Nucleus accumbens (tissue), 56 donors: ENCODE measurements at places on chromosomes 6 and 20.

DNA sequence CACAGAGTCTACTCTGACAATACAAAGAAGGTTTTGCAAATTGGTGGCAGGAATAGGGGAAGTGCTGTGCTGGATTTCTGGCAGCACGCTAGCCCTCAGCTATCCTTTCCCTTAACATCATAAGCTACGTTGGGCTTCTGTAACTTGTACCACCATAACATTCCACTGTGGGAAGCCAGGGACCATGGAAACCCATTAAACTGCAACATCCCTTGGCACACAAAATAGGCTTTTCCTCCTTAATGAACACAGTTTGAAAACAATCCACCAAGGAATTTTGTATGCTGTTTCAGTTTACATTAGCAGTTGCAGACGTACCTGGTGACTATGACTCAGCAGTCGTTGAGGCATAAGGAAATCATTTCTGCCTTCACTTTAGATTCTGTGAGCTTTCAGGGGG, 203.9 kb upstream of the RAB32 start:
- no peak for DNase-seq

GRCh38 chr20:25008388-25009217, 16.1 kb upstream of the APMAP start:
- DNase-seq = no peak

GRCh38 chr6:166624275-166624674, 2.8 kb downstream of the RPS6KA2 start:
- no peak for DNase-seq

DNA sequence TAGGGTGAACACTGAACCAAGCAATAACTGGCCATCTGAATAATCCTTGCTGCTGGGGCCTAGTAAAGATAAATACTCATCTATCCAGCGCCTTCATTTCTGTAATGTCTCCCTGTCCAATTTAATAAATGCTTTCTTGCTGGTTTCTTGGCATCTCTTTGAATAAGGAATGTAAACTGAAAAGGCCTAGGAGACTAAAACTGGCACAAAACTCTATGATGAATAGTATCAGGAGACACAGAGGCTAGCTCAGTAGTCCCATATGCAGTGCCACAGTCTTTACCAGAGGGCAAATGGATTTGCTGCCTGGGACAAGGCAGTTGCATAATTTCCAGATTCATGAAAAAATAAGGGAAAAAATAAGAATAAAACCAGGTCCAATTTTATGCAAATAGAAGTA, 324.4 kb downstream of the CENPW start:
- no peak for DNase-seq

- no peak for DNase-seq
Measured at GRCh38 chr6:45300736-45301135, 27.4 kb upstream of the RUNX2 start.

DNA sequence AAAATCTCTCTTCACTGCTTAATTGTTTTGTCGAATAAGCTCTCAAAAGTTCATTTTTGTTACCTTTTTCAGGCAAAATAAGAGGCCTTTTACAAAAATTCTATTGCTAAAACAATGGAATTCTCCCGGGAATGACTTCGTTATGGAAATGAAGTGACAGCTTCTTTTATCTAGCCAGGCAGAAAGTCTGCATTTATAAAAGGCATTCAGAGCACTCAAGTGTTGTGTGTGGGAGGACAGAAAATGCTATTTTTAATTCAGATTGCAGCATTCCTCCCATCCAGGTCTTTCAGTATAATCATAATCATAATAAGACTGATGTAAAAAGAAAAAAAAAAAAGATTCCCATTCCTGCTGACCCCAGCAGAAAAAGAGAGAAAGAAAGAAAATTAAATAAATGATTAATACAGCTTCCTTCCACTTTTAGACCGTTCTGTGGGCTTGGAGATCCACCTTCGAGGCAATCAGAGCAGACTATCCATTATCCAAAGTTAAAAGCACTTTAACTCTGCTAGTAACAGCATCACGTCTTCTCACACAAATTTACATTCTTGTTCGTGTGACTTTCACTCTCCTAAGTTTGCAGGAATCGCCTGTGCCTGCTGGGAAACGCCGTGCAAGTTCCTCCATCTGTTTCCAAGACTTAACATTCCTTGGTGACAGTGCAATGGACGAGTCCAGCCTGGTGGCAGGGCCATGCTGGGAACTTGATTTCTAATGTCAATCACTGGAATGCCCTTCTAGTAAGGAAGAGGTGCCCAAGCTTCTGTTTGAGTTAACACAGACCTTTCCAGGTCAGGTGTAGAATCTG, 258.8 kb downstream of the GMPR start:
- DNase-seq = no peak

- peak; percentile 5 for DNase-seq
Measured at GRCh38 chr6:24522228-24523176, 27.7 kb downstream of the ALDH5A1 start.

DNA sequence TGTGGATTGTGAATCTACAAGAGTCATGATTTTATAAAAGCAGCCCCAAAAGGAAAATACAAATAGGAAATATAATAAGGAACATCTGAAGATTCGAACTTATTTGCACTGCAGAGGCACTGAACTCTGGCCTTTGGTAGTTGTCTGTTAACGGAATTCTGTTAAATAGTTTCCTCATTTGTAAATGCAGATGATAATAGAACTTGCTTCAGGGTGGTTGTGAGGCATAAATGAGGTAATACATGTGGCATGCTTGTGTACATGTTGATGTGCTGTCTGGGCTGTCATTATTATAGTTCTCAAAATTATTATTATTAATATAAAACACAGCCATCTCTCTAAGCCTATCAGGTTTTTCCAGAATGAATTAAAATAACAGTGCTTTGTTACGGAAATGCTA, 302.0 kb downstream of the NRN1 start:
- DNase-seq = no peak

DNA sequence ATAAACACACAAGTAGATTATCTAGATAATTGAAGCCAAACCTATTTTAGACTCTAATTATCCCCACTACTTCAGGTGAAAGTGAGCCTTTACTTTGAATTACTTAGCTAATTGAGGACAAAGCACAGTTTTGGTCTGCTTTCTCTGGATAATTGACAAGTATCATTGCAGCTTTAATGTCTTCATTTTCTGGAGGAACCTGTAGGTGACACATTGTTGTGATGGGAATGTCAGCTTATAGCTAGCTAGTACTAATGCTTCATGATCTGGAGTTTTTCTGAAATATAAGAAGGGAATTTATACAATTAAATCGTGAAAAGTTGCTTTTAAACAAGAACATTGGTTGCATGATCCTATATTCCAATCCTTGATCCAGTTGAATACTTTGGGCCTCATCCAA, 319.3 kb upstream of the CITED2 start:
- DNase-seq = no peak

DNA sequence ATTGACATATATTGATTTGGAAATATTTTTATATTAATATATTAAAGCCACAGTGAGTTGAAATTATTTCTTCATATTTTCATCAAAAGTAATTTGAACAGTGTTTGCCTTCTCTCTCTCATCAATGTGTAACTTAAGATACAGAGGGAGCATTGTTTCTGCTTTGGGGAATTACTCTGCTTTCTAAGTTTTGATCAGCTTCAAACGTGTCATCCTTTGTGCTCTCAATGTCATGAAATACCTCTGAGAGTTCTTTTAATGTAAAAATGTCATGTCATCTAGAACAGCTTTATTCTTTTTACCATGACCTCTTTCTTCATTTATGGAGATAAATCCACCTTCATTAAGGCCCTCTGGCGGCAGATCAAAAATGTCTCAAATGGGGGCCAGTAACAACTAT, 259.4 kb upstream of the STXBP5 start:
- DNase-seq = no peak

DNA sequence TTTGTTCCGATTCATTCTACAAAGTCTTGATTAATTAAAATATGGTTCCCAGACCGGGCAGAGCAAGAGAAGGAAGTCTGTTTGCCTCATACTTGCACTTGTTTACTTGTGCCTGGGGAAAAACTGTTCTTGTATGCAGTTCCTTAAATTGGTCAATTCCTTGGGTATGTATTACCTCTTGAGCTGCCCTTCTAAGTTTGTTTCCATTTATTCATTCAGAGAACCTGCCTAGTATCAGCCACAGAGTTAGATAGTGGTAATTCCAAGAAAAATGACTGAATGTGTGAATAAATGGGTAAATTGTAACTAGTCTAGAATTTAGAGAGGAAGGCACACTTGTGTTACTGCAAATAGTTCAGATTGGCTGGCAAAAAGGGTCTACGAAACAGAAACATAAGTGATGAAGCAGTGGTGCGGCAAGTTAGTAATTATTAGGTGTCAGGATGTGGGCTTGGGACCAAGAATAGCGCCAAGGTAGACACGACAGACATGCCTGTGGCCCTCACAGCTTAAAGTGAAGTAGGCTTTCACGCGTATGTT, 525 bp upstream of the MAK start:
- DNase-seq = no peak

GRCh38 chr6:21312118-21312517, 281.4 kb upstream of the SOX4 start:
- no peak for DNase-seq

- DNase-seq = no peak
Measured at GRCh38 chr6:108797951-108798669, 50.1 kb upstream of the ARMC2 start.

DNA sequence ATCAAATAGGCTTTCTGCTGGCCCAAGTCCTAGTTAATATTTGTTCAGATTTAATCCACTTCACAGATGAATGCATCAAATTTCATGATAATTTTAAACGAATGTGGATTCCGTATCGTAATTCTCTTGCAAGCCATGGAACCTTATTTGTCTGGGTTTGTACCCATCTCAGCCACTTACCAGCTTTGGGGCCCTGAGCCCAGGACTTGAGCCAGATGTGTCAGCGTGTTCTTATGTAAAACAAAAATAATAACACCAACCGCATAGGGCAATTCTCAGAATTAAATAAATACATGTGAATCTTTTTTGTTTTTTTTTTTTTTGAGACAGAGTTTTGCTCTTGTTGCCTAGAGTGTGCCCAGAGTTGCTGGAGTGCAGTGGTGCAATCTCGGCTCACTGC, 282.5 kb upstream of the PLCB4 start:
- DNase-seq = no peak

DNA sequence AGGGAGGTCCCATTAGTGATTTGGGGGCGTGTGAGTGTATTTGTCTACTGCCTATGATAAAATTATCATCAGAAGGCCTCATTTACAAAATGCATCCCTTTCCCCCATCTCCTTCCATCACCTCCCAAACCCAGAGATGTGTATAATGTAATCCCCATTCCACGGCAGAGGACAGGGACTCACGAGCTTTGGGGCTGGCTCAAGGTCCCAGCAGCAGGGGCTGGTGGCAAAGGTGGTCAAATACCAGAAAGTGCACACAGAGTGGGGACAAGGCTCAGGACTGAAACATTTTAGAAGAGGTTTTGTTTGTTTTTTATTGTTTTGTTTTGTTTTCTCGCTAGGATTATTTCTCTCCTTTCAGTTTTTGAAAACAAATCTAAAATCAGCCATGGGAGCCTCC, 68.5 kb upstream of the TOP1 start:
- no peak for DNase-seq

- no peak for DNase-seq
Measured at GRCh38 chr20:32033316-32033715, 18.7 kb upstream of the HCK start.

- no peak for DNase-seq
Measured at GRCh38 chr6:56618050-56618449, 24.6 kb downstream of the DST start.

- DNase-seq = peak; percentile 7
Measured at GRCh38 chr20:50980851-50981713, 22.5 kb downstream of the MOCS3 start.

DNA sequence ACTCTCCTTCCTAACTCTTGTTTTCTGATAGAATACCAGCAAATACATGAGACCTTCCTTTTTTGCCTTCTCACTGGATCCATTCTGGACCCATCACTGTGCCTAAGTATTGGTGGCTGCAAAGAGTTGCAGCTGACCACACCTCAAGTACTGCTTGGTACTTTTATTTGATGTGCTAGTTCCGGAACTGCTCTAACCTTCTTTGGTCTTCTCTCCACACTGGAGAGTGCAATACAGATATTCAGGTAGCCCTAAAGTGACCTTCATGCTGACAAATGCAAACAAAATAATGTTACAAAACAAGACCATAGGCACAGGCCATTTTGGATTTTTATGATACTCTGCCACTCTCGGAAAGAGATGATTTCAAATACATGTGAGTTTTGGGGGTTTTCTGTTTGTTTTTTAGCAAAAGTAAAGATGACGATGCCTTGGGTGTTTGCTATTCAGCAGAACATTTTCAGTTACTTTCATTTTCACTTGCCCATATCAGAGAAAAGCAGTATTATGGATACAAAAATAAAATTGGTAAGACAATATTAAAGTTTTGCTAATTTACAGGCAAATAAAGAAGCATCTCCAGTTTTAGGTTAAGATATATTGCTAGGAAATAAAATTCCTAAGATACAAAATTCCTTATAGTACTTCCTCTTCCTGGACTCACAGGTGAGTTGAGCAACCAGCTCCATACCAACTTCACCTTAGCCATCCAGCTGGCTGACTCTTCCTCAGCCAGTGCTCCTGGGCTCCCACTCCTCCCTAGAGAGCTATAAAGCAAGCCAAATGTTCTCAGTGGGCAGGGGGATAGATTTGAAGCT, 42.0 kb downstream of the PTPRK start:
- DNase-seq = no peak

DNA sequence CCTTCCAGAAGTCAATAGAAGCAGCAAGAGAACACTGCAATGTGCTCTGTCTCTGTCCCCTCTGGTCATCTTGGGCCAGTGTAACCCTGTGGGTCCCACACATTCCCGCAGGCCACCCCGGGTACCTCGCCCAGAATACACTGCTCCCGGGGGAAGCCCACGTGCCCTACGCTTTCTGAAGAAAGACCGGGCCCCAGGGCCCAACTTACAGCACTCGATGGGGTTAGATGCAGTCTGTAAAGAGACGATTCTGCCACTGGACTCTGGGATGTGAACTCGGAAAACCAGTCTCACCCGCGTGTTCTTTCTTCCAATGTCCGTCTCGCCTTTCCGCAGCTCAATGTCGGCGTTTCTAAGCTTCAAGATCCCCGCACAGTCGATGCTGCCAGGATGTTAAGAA, 68.7 kb downstream of the NFATC2 start:
- DNase-seq = no peak

DNA sequence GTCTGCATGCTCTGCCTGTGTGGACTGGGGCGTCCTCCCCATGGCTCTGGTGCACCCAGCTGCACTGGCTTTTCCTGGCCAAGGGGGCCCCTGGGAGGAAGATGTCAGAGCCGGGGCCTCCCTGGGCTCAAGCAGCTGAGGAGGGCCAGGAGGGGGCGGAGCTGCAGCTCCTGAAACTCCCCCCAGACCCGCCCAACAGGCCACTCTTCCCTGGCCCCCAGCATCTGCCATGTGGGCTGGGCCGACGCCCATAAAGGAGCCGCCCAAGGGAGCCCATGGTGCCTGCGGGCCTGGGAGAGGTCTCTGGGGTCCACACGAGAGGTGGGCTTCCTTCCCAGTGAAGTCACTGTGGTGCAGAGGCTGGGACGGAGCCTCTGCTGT, 4.0 kb downstream of the RBBP8NL start:
- no peak for DNase-seq
